ENCODE measurements at places on chromosomes 1 and 21.

DNA sequence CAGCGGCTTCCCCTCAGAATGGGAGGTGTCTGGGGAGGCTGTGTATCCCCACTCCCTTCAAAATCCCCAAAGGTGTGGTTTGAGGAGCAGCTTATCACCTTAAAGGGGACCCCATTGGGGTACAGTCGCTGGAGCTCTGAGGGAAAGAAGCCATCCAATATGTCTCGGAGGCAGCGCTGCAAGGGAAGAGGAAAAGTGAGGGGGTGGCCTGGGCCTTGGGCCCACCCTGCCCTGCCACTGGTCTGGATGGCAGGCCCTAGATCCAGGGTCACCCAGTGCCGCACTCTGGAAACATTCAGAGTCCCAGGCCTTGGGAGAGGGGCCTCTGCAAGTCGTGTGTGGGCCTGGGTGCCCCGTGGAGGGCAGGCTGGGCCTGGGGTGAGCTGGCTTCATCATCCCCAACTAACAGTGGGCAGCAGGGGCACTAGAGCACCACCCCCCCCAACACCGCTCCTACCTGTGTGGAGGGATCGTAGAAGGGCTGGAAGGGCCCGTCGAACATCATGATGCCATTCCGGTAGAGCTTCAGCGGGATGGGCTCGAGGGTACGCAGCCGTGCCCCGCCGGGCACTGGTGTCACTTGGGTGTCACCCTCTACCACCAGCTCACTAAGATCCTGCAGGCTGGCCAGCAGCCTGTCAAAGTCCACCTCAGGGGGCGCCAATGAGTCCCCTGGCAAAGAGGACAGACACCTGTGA is 5.6 kb downstream of the SH3BGRL3 start:
- DNase-seq = no peak

DNA sequence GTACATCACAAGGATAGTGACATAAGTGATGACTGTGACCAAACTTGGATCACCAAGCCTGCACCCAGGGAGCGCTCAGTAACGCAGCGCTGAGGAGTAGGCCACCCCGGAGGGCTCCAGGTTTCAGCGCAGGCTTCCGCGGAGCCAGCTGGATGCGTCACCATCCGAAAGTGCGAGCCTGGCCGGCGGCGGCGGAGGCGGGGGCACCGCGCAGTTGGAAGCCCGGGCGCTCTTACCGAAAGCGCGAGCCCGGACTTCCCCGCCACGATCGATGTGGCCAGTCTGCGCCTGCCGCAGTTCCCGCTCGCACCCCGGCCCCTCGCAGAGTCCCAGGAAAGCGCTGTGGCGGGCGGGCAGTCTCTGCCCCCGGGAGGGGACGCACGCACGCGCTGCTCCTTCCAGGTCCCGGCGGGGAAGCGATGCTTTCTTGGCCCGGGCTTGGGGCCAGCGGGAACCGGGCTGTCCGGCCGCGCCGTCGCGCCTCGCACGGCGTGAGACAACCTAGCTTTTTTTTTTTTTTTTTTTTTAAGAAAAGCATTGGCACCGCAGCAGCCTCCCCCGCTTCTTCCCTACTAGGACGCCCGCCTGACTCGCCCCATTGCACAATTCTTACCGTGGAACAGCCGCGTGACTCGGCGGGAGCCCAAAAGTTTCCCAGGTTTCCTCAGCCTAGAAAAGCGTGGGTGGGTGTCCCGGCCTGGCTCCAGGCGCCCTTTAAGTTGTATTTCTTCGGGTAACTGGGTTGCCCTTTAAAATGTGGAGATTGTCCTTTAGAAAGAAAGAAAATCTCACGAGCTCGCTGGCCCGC is 36.4 kb upstream of the JAK1 start:
- no peak for DNase-seq

GRCh38 chr1:229896306-229896705 is 170.7 kb upstream of the GALNT2 start:
- DNase-seq = no peak

DNA sequence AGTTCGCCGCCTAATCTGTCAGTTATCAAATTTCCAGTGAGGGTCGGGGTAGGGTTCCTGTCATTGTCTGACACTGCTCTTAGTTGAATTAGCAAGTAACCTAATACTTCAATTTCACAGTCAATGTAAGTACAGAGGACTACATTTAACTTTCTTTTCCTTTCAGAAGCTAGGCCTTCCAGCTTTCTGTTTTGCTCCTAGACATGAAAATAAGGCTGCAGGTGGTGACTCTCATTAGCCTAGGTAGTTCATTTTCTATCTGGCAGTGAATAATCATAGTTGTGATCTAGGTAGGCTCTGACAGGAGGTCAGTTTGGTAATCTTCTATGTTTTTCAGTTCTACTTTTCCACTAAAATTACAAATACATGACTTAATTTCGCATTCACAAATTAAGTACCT is 783.1 kb downstream of the MRPL39 start:
- DNase-seq = no peak

GRCh38 chr1:28534671-28535070 is 18.2 kb upstream of the TRNAU1AP start:
- DNase-seq = no peak

DNA sequence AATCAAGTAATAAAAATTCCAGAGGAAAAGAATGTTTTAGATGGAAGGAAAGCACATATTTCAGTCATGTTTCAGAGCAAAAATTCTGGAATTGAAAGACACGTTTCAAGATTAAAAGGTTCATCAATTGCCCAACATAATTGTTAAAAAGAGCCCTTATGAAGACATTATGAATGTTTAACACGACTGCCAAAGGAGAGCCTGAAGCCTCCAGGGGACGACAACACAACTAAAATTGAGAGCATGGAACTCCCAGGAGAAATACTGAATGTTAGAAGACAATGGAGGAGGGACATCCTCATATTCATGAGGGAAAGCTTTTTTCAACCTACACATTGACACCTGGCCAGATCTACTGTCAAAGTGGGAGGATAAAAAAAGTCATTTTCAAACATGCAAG is 16.0 kb downstream of the OR2T11 start:
- peak; percentile 71 for DNase-seq

DNA sequence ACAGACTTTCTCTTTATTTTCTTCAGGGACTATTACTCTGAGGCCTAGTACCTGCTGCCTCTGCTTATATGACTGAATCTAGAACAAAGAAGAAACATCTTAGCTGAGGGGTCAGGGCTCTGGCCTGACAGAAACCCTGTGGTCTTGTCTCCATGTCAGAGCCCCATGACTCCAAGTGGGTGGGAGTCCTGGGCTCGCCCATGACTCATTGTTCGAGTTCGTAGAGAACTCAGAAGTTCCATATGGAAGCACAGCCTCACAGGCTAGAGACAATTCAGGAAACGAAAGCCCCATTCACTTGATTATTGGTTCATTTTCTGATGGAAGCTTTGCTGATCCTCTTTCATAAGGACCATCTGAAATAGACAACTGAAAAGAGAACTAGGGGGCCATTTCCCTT is 73.2 kb downstream of the CD58 start:
- no peak for DNase-seq

- no peak for DNase-seq
Measured at GRCh38 chr21:38434913-38435533, 63.3 kb downstream of the ERG start.

DNA sequence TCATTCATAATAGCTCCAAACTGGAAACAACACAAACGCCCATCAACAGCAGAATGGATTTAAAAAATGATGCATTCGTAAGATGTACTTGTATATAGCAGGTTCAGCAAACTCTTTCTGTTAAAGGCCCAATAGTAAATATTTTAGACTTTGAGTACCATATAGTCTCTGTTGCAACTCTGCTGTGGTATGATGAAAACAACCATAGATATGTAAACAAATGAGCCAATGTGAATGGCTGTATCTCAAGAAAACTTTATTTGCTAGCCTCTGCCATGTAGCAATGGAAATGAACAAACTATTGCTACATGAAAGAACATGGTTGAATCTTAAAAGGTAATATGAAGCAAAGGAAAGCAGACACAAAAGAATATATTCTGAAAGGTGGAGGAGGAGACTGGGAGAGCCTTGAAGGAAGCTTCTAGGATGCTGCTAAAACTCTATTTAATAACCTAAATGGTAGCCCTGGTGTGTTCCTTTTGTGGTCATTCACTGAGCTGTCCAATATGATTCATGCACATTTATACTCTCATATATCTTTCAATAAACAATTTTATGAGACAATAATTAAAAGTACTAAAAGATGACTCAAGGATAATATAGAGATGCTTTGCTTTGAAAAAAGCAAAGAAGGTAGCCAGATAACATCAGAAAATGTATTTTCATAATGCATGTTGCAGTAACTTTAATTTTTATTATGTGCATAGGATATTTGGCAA is 29.1 kb upstream of the FMO3 start:
- DNase-seq = no peak

Measured in NCI-H1930 (cell line).